ENCODE measurements at places on chromosomes 4 and X. TPM values are rescaled to one million over a fixed set of nuclear protein-coding genes. Genes with fewer than 3 reads are reported as not detected.

MAB21L2 gene
- polyA plus RNA-seq: not detected

PPP4R3C gene
- not detected for polyA plus RNA-seq

ZNF157 gene
- 1.4 TPM for polyA plus RNA-seq

ZDHHC9 gene
- polyA plus RNA-seq: 44.4 TPM

VSIG4 gene
- 5.7 TPM for polyA plus RNA-seq

ANK2 gene
- 63.4 TPM for polyA plus RNA-seq

PPP1R2C gene
- not detected for polyA plus RNA-seq

ATP5ME gene
- polyA plus RNA-seq: 248 TPM

SPARCL1 gene
- 6.5 TPM for polyA plus RNA-seq

TLR7 gene
- polyA plus RNA-seq: 0.53 TPM

OTUD6A gene
- 0.09 TPM for polyA plus RNA-seq

GAGE10 gene
- not detected for polyA plus RNA-seq

SUPT20HL1 gene
- polyA plus RNA-seq: not detected

VEGFD gene
- polyA plus RNA-seq: 0.59 TPM

PDE5A gene
- polyA plus RNA-seq: 52.1 TPM

MAGEB17 gene
- not detected for polyA plus RNA-seq

GRCh38 chr4:160142579-160142978 is 1039.7 kb downstream of the RAPGEF2 start:
- DNase-seq: no peak

DNA sequence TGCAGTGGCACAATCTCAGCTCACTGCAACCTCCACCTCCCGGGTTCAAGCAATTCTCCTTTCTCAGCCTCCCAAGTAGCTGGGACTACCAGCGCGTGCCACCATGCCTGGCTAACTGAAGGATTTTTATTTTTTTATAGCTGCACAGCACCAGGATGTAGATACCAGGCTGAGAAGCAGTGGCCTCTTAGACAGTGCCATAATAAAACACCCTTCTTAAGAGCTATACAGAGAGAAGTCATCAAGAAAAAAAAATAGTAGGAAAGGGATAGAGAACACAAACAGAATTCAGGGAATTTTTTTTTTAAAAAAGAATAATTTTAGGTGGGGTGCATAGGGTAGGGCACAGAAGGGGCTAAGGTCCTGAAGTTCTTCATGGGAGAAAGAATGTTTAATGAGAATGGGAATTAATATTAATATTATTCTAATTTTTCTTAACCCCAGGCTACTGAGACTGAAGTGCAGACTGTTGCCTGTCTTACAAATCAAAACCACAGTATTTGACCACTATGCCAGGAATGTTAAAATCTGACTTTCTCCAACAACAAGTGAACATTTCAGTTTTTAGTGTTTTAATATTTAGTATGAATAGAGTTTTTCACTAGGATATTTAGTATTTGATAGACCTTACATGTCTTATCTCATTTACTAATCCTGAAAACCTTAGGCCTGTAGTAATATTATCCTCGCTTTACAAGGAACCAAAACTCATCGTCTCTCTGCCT is 146.7 kb downstream of the KCNIP4 start:
- no peak for DNase-seq

GRCh38 chrX:39318506-39319343 is 517.5 kb downstream of the MID1IP1 start:
- no peak for DNase-seq

GRCh38 chr4:101306225-101306624 is 41.1 kb downstream of the PPP3CA start:
- DNase-seq: no peak

DNA sequence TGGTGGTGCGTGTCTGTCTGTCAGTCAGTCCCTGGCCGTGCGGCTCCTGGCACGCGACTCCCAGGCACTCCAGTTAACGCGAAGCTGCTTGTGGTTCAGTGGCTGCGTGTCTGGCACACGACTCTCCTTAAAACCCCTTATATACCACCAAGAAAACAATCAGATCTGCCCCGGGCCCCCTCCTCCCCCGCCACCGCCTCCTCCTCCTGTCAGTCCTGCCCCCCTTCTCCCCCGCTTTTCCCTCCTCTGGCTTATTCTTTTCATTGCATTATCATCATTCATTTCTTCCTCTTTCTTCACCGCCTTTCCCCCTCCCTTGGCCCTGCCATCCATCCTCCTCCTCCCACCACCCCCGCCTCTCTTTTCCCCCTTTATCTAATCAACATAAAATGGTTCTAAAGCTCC is at the start of gene NEUROG2:
Gene NEUROG2 (minus strand): TSS at position 115 of the 405 bp plus-strand sequence. CDS start 705 bp downstream, outside the sequence.
- DNase-seq: no peak

- no peak for DNase-seq
Measured at GRCh38 chr4:108047199-108047598, 57.5 kb downstream of the HADH start.

DNA sequence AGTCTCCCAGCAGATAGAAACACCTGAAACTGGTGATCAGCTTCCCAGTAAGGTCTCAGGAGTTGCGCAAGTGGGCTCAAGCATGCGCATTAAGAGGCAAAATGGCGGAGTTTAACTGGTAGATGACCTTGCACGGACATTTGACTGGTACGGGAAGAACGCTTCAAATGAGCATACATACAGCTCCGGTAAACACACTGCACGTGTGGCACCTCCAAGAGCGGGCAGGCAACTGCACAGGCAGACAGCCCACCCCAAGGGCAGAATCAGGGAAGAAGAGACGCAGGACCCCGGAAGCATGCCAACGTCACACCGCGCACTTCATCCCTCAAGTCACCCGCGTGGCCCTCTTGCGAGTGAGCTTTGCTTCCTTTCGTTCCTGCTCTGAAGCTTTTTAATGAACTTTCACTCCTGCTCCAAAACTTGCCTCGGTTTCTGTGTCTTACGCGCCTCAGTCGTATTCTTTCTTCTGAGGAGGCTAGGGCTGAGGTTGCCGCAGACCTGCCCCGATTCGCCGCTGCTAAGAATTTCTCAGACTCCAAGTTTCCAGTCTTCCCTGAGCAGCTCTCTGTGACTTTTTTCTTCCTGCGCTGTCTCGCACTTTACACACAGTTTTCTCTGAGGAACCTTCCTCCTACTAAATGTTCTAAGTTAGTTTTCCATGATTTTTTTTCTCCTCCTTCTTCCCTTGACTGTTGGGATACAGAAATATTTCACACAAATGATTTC is 180.7 kb upstream of the ZFP42 start:
- DNase-seq: no peak

DNA sequence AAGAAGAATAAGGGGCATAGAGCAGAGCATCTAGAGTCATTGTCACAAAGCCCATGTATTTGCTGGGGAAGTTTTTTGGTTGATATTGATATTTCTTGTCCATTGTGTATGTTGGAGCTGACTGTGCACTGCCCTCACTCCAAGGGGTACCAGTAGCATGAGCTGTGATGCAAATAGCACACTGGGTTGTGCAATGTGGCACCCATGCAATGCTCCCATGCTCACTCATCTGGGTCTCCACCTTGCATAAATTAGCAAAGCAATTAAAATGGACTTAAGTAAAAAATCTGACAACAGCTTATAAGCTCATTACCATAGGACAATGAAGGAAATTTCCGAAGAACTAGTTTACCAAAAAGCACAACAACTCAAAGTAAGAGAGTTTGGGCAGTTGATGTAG is 87.9 kb downstream of the NHS start:
- DNase-seq: no peak

DNA sequence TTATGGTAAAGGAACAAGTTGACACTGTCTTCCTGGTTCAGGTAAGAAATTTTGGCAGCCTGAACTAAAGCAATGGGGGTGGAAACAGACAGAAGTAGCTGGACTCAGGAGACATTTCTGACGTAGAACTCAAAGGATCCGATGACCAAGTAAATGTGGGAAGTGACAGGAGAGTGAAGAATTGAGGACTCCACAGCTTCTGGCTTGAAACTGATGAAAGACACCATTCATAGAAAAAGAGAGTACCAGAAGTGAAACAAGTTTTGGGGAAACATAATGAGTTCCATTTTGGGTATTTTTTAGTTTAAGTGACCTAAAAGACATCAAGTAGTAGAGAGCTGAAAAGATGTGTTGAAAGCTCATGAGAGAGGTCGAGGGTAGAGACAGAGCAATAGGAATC is 5.7 kb downstream of the FAM120C start:
- no peak for DNase-seq

DNA sequence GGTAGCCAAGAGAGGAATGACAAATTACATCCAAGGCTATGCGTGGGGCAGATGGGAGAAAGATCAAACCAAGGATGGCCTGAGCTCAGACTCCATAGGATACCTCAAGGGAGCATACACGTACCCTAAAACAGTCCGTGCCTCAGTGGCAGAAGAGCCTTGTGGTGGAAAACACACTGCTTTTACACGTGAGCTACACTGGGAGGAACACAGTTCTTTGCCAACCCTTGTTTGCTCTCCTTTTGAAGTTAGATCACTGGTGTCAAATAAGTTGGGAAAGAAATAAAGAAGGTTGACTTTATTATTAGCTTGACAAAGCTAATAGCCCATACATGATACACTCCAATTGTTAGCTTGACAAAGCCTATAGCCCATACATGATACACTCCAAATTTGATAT is 141.9 kb downstream of the MGST2 start:
- no peak for DNase-seq

DNA sequence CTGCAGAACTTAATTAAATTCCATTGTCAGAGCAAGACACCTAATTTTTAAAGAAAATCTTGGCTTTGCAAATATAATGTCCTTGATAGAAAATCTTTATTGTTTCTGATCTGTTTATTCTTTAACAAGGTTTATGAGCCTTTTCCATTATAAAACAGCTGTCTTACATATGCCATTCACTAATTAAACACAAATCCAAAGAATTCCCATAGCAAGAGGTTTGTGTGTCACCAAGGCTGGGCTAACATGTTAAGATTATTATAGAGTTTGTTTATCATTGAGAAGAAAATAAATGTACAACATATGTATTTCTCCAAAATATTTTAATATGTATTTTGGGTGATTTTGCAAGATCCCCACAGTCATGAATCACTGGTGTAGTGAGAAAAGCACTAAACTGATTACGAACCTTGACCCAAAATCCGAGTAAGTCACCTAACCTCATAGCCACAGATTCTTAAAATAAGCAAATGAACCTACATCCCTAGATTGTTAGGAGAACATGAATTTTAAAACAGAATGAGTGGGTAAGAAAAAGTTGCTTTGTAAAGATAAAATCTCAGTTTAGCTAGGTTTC is 694.8 kb upstream of the INTU start:
- no peak for DNase-seq

GRCh38 chrX:136827026-136827425 is 46.3 kb upstream of the ARHGEF6 start:
- no peak for DNase-seq

DNA sequence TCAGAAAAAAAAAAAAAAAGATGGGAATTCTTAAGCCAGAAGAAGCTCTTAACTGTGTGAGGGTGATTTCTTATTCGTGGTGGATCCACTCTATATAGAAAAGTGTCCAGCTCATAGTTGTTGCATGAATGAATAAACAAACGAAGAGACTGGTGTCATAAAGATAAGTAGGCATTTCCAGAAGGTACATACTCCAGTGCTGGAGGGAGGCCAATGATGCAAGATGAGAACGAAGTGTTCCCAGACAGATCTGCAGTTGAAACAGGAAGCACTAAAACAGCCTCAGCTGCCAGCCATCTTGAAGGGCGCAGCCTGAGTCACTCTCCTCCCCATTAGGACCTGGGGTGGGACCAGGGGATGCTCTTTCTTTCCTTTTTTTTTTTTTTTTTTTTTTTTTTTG is 47.4 kb upstream of the HOPX start:
- no peak for DNase-seq

- no peak for DNase-seq
Measured at GRCh38 chr4:18684932-18685331, 663.4 kb upstream of the LCORL start.

DNA sequence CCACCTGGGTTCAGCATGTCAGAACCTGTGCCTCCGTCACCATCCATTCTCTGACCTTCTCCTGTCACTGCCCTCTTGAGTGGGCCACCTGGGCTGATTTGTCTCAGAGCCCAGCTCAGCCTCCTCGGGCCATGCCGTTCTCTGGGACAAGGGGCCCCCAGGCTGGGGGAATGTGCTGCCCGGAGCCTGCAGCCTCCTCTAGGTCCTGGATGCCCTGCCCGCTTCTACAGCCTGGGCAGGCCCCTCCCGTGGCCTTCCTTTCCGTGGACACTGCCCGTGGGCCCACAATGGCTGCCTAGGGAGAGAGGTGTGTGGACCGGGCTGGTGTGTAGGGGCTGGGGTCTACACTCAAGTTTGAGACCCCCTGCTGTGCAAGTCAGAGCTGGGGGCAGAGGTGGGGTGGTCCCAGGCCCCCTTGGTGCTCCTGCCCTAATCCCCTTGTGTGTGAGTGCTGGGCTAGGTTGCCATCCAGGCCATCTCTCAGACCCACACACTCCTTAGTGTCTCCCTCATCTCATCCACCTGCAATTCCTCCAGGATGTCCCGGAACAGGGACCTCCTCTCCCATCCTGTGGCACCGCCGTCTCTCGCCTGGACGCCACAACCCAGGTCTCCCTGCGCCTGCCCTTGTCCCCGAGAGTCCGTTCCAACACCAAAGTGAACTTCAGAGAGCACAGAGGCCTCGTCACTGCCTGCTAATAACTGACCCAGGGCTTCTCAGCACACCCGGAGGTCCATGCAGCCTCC is 12.4 kb downstream of the PSAPL1 start:
- DNase-seq: no peak

GRCh38 chr4:170414961-170415360 is 325.2 kb upstream of the AADAT start:
- DNase-seq: no peak

DNA sequence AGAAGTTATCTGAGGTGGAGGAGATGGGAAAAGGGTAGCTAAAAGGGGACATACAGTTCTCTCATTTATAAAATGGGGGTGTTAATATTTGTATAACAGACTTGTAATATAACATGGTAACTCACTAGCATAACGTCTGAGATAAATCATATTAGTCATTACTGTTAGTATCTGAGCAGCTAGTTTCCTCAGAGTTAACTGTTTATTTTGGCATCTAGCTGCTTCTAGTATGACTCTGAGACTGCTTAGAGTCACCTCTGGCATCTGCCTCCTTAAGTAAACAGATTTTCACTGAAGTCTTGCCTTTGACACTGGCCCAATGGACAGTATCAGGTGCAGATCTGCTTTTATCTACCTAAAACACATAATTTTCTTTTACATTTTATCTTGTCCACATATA is 58.1 kb downstream of the SLC30A9 start:
- DNase-seq: no peak

- no peak for DNase-seq
Measured at GRCh38 chrX:11244636-11245035, 48.6 kb upstream of the AMELX start.

DNA sequence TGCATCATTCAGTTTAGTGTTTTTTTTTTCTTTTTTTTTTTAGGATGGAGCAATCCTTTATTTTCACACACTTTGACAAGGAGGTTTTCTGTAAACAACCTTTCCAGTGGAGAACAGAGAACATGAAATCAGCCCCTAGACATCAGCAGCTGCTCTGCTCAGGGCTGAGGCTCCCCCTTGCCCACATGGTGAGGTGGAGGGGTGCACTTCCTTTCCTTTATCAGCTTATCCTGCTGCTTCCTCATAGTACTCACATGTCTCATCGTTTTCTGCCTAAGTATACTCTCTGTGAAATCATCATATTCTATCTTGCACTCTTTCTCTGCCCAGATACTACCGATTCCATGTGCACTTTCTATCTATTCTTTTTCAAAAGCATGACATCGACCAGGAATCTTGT is 47.6 kb upstream of the PRSS12 start:
- no peak for DNase-seq
